Stimulated activated CD8-positive, alpha-beta memory T cell treated with anti-CD3 and anti-CD28 coated beads, Interleukin-2, amount 100 ng/mL, for 1 hour (primary cell): ENCODE measurements at places on chromosomes 5 and 9.

DNA sequence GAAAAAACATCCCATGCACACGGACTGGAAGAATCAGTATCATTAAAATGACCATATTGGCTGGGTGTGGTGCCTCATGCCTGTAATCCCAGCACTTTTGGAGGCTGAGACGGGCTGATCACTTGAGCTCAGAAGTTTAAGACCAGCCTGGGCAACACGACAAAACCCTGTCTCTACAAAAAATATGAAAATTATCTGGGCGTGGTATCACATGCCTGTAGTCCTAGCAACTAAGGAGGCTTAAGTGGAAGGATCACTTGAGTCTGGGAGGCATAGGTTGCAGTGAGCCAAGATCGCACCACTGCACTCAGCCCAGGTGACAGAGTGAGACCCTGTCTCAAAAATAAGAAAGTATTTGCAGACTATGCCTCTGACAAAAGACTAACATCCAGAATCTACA lies 68.4 kb downstream of the TTC39B start:
- no peak for DNase-seq

DNA sequence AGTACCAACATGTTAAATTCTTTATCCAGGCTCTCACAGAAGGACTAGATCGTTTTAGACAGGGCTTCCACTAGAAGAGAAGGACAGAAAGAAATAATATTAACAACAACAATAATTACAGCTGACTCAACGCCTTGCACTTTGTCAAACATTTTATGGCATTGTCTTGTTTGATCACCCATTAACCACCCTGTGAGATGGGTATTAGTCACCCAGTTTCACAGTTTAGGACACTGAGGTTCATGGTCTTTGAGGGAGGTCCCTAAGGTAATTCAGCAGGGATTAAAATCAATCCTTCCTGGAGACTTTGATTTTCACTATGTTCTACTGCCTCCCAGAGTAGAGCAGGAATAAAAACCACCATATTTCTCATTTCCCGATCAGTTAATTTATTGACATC lies 51.4 kb upstream of the BNC2 start:
- no peak for DNase-seq

GRCh38 chr9:82117026-82117811 lies 128.6 kb downstream of the SPATA31D1 start:
- DNase-seq, result no peak

DNA sequence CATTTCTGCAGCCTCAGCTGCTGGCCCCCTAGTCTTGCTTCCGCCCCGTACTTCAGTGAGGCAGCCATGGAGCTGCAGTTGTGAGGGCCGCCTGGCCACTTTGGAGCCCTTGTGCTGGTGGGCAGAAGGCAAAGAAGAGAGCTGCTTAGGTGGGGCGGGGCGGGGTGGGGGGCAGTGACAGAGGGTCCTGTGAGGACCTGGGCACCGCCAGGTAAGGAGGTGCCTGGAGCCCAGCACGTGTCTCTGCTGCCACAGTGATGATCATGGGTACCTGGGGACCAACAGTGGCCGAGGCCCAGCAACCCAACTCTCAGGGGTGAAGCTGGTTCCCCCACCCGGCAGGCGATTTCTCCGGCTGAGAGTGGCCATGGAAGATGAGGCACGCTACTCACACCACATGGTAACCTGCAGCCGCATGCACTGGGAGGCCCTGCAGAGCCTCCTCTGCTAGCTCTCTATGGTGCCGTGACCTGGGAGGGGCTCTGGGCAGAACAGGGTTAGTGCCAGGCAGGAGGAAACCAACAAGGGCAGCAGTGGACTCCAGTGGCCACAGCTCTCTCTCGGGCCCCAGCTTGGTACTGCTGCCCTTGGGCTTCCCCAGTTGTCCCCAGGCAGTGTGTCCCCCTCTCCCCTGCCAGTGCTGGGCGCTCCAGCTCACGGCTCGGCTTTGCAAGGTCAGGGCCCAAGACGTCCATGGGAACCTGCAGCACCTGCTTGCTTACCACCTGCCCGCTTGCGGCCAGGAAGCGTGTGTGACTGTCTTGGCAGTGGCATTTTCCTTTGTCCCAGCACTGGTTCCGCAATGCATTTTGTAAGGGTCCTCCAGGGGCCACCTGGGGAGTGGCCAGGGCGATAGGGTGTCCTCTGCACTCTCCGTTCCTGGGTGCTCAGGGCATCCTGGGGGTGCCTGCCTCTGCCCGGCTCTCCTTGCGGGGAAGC lies 24.0 kb downstream of the NDUFS6 start:
- no peak for DNase-seq
